Esophagus squamous epithelium (tissue), 5 donors: ENCODE measurements at places on chromosomes 2 and 18.

DNA sequence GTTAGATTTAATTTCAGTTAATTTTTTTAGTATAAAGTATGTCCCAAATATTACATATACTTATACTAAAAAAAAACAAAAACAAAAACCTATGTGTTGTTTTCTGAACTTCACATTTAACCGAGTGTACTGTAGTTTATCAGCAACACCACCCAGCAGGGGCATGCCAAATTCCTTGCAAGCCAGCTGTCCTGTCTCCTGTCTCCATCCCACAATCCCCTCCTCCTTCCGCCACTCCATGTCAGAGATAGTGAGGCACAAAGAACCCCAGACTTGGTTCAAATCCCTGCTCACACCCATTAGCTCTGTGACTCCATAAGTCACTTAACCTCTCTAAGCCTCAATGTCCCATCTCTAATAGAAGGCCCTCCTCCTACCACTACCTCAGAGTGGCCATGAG, 9.4 kb downstream of the CHST10 start:
- DNase-seq: no peak

- no peak for DNase-seq
Observed at GRCh38 chr2:240918258-240919091, 12.3 kb downstream of the CROCC2 start.

- DNase-seq: no peak
Observed at GRCh38 chr2:11785611-11785940, 39.1 kb downstream of the LPIN1 start.

- DNase-seq: no peak
Observed at GRCh38 chr2:231212329-231212845, 14.0 kb downstream of the ARMC9 start.

DNA sequence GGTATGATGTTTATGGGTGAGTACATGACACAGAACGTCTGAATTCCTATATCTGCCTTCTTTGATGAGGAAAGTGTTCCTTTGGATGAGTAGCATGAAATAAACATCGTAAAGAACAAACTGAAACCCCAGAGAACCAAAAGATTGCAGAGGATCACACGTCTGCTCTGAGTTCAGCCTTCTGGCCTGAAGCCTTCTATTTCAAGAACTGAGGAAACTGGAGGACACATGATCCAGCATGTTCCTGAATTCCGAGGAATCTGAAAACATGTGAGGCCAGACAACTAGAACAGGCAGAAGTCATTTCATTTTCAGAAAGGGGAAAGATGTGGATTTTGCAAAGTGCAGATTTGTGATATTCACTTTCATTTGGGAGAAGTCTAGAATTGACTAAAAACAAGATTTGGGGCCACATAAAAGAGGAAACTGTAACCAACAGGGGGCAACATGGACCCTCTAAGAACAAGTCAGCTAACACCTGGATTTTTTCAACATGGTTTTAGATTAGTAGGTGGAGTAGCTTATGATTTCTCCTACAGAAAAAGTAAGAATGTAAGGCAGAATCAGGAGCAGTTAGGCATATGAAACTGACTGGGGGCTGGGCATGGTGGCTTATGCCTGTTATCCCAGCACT, 8.3 kb downstream of the SULT6B1 start:
- DNase-seq: no peak

DNA sequence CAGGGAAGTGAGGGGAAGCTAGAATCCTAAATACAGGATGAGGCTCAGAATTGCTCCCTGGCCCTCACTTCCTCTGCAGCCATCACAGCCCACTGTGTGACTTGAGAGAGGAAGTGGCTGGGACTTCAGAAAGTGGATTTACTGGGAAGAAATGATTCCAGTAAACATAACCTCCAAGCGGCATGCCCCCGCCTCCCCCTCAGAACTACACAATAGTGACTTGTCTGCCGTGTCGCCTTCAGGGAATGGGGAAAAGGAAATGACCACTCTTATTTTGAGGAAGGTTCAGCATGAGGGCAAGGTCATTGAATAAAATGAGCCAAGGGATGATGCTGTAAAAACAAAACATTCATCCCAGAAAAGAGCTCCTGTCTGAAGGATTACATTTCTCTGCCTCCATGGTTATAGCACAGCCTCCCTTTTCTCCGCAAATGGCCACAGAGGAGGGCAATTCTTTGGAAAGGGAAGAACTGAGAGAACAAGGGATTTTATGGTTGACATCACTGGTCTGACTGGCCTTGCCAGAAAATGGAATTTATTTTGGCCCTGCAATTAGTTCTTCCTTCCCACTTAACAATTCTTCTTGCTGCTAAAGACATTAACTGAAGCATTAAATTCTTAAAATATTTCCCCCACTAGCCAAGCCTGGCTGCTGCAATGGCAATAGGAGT, 78.9 kb upstream of the DAPL1 start:
- DNase-seq: no peak
